ENCODE measurements at places on chromosomes 11 and 22.

GRCh38 chr11:72524711-72525110 is 90.4 kb upstream of the CLPB start:
- DNase-seq, result peak; percentile 95

GRCh38 chr11:96748639-96749370 is 359.0 kb downstream of the JRKL start:
- peak; percentile 69 for DNase-seq

GRCh38 chr22:42320443-42321416 is 50.3 kb upstream of the TCF20 start:
- no peak for DNase-seq

- no peak for DNase-seq
Measured at GRCh38 chr11:7533199-7534041, 19.6 kb downstream of the PPFIBP2 start.

- DNase-seq, result no peak
Measured at GRCh38 chr11:7418061-7418460, 67.2 kb upstream of the OLFML1 start.

DNA sequence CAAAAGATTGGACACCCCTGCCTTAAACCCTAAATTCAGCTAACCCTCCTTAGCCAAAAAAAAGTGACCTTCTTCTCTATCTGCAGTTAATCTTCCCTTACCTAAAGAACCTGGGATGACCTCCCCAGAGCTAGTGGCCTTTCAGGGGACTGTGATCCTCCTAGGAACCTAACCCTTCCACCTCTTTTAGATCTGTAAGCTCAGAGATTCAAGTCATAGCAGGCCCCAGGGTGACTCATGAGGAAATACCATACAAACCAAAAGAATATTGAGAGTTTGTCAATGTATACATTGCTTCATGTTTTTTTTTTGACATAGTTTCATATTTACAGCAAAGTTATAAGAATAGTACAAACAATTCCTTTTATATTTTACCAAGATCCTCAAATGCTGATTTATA is 38.3 kb upstream of the CXCR5 start:
- DNase-seq, result peak; percentile 63

DNA sequence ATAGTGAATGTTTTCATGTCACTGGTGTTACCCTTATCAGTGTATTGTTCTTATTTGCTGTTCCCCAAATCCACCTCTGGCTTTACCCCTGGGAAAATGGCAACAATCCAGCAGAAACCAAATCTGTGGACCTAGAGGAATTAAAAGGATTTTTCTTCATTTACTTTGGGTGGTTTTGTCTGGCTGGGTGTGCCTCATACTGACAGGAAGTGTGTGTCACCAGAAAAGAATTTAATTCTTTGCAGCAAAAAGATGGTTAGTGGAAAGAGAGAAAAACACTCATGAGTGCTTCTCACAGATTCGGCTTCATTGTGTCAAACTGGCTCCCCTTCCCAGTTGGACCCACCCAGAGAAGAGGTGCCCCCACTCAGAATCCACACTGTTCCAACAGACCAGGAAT is 38.9 kb downstream of the FZD4 start:
- DNase-seq, result peak; percentile 88

DNA sequence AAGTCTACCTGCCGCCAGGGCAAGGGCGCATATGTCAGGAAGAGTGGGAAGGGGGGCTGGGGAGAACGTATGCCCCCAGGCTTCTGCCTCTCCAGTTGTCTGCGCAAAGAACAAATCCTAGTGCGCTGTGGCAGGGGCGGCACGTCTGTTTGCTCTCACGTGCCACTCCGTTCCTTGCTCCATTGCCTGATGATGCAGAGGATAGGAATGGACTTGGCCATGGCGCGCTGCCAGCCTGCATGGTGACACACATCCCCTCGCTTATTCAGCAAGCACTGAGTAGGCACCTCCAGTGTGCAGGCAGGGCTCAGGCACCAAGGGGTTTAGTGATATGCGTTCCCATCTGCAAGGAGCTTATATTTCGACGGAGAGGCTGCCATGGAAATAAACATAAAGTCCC is 45.4 kb upstream of the SLC22A12 start:
- peak; percentile 75 for DNase-seq

GRCh38 chr11:71112990-71113389 is 139.4 kb downstream of the SHANK2 start:
- no peak for DNase-seq

GRCh38 chr11:120625565-120625964 is 114.0 kb downstream of the GRIK4 start:
- no peak for DNase-seq

DNA sequence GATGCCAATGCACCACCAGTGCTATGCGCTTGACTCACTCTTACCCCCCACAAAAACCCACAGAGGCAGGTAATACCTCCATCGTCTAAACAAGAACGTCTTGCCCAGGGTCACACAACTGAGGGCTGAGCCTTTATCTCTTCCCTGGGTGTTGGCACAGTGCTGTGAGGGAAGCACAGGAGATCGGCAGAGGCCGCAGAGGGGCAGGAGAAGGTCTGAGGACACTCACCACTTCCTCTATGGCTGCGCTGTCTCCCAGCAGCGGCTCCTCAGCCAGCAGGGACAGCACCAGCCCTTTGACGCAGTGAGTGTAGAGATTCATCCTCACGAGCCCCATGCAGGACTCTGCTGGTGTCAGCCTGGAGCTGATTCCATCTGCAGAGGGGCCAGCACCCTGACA is 19.9 kb downstream of the HPS4 start:
- DNase-seq, result no peak

GRCh38 chr11:113048820-113049768 is 87.9 kb downstream of the NCAM1 start:
- peak; percentile 82 for DNase-seq

DNA sequence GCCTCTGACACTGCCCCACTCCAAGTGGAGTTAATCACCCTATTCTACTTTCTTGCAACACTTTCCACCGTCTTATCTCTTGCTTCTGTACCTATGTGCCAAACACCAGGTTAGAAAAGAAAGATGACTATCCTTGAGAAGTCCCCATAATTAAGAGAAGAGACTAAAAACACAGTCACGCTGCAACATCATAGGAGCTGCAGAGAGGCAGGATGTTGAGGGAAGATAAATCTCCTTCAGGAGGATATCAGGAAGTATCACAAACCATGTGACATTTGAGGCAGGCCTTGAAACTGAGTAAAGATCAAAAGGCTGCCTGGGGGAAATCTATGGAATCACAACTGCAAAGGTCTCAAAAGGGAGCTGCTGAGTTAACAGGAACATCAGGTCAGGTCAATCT is 24.8 kb downstream of the GAB2 start:
- DNase-seq, result no peak

GRCh38 chr11:74086242-74086884 is 77.5 kb upstream of the UCP3 start:
- no peak for DNase-seq

DNA sequence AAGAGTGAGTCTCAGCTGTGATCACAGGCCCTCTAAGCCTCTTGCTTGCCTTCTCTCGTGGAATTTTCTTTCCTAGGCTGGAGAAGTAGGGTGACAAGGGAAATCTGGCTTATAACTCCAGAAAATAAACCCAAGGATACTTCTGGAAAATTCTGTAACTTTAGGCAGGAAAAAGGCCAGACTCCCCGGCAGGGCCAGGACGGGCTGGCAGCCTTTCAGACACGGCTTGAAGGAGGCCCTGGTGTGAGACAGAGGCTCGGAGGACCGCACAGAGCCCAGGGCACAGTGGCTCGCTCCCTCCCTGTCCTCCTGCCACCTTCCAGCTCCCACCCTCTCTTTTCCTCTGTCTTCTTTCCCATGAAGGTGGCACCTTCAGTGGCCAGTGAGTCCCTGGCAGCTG is 19.1 kb downstream of the RPUSD4 start:
- DNase-seq, result no peak

DNA sequence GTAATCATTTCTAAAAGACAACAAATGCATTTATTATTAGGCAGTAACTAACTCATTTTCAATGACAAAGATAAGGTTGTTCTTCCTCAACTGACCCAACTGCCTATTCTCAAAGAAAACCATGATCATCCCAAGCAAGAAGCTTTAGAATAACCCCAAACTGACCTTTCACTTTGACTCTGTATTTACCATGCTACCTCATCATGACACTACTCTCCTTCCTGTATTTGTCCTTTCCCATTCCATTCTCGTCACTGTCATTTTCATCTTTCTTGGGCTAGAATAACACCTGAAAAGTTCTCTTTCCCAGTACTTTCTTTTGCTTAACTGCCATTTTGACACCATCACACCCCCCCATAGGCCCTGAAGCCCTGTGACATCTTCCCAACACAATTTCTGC is 48.3 kb downstream of the TCF20 start:
- DNase-seq, result no peak

DNA sequence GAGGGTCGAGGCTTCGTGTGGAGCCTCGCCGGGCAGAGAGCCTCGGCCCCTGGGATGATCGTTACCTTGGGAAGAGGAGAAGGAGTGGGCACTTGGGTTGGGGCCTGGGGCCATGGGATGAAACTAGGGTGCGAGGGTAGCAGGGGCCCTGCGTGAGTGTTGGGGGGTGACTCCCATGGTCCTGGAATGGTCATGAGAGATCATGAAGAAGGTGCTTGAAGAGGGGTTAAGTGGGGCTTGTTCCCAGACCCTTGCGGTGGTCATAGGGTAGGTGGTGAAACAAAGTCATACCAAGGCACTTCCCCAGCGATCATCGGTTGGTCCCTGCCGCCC is 284 bp downstream of the CCS start:
- DNase-seq, result peak; percentile 33

DNA sequence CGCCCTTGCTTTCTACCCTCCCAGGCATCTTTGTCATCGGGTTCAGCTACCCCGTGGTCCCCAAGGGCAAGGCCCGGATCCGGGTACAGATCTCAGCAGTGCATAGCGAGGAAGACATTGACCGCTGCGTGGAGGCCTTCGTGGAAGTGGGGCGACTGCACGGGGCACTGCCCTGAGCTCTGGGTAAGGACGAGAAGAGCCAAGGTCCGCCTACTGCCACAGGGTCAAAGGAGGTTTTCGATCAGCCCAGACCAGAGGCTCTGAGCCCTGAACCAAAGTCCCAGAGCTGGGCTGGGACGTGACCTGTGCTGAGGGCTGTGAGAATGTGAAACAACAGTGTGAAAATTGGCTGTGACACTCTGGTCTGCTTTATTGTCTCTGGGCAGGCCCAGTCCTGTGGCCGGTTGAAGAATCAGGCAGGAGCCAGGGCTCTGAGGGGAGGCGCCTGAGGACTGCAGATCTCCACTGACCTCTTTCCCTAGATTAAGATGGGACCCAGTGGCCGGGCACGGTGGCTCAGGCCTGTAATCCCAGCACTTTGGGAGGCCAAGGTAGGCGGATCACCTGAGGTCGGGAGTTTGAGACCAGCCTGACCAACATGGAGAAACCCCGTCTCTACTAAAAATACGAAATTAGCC is 6.5 kb upstream of the GALR3 start:
- DNase-seq, result no peak

GRCh38 chr22:31497148-31497938 is 1.0 kb downstream of the SFI1 start:
- DNase-seq, result no peak

All from GM23248 (cell line).